ENCODE measurements at places on chromosomes 2 and 18.

DNA sequence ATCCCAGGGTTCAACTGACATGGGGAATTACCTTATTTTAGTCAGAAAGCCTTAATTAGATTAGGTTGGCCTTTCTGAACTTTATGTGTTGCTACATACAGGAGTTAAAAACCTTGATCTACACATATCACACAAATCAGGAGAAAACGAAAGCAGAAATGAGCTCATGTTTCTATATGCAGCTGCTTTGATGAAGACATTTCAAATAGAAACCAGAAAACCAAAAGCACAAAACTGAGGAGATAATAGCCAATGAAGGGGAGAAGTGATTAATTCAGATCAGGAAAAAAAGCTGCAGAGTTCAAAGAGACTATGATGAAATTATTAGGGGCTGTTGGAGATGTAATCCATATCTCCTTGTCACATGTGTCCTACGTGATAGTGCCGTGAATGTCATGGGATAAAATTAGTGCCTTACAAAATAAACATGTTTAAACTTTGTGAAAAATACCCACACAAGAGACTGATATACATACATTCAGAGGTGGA is 255.0 kb downstream of the CAMKMT start:
- no peak for DNase-seq

DNA sequence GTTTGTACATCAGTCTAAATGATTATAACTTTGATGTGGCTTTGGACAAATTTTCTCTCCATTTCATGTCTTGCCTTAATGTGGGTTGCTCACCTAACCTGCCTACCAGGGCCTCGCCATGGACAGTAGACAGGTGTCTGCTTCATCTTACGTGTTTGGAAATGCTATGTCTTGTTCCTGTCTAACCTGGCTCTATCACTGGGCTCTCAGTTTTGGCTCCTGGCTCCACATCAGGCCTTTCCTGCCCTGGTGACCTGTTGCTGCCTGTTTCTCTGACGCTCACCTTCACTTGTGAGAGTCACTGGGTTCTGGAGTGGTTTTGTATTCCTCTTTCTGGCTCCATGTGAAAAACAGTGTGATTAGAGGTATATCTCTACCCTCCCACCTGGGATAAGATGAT is 65.9 kb downstream of the PHLPP1 start:
- DNase-seq, result no peak

GRCh38 chr2:54099829-54100585 is 15.4 kb upstream of the ACYP2 start:
- DNase-seq, result no peak

DNA sequence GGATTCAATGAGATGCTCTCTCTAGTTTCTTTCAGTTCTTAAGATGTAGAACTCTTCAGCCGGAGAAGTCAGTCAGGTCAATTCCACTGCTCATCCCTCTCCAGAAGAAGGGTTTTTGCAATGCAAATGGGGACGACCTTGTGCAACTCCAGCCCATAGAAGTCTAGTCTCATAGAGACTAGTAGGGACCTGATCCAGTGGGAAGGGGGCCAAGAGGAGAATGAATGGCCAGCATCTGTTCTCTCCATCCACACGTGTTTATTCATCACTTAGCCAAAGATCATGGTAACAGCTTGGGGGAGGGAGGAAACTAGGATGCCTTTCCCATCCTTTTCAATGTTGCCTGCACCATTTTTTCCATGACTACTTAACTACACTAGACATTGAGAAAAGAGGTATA is 120.2 kb downstream of the LAMA3 start:
- no peak for DNase-seq

GRCh38 chr2:216350214-216350791 is 22.0 kb downstream of the MARCHF4 start:
- DNase-seq, result no peak

DNA sequence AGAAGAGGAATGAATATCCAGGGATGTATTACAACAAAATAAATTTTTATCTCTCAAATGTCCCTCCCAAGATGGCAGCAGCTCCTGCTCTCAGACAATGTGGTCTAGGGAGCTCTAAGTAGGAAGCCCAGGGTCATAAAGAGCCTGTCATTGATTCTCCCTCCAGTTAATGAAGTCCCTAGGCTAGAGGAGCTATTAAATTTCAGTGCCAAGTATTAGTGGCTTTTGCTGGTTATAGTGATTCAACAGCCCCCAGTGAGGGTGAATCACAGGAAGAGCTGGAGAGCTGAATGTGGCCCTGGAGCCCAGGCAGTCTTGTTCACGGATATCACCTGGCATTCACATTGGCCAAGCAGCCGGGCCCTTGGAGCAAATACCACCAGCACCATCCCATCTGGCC is 109.8 kb upstream of the YPEL5 start:
- no peak for DNase-seq

- no peak for DNase-seq
These were observed 29.5 kb upstream of the SMAD7 start for GRCh38 chr18:48979944-48980890.
